A549 treated with CpdA at 1 μM for 4 hours (cell line): ENCODE measurements at places on chromosomes 7 and 10. TPM values are rescaled to one million over a fixed set of nuclear protein-coding genes. Genes with fewer than 3 reads are reported as not detected.

AGBL3 gene
- 0.73 to 1.4 TPM (median 1.1 TPM) in 5 replicates for total RNA-seq

STEAP4 gene
- not detected in 5 replicates for total RNA-seq

NPSR1 gene
- total RNA-seq, result not detected in 5 replicates

NAT16 gene
- total RNA-seq, result 0.13 to 0.25 TPM (median 0.17 TPM) in 4 of 5 replicates, not detected in the other
